ENCODE measurements at places on chromosomes 2 and 18. TPM values are rescaled to one million over a fixed set of nuclear protein-coding genes. Genes with fewer than 3 reads are reported as not detected.
A peak's percentile ranks its signal among the peaks of the same experiment; 100 is the strongest.

- no peak overlapping the region for H3K27ac ChIP-seq
- H3K27me3 ChIP-seq, result no peaks in the 10 kb centered on the region
- DNase-seq, result no peak
Observed at GRCh38 chr2:9445089-9445488, 21.6 kb downstream of the CPSF3 start.

DNA sequence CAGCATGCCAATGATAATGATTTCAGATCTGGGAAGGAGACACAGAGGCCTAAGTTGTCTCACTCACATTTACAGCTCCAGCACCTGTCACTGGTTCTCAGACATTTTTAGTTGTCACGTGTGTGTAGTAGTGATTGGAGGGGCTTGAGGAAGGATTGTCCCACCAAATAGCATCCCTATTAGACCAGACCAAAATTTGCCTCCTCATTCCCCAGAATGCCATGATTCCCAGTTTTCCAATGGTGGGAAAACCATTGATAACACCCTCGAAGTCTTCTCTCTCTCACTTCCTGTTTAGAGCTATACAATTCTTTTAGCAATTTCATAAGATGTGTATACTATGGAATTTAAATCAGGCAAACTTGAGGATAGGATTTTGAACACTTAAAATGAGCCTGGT lies 52.5 kb downstream of the CCDC141 start:
- peaks cover 11% of the 10 kb centered on the region for H3K36me3 ChIP-seq
- H3K4me3 ChIP-seq, result no peak overlapping the region
- peaks cover 12% of the 10 kb centered on the region for H3K4me1 ChIP-seq
- no peaks in the 10 kb centered on the region for H3K27me3 ChIP-seq

- H3K36me3 ChIP-seq, result no peaks in the 10 kb centered on the region
- H3K4me1 ChIP-seq, result no peaks in the 10 kb centered on the region
- DNase-seq, result no peak
- H3K27ac ChIP-seq, result no peak overlapping the region
Observed at GRCh38 chr2:139872503-139872902, 1092.3 kb upstream of the NXPH2 start.

GRCh38 chr2:9975328-9975727 lies 23.8 kb downstream of the GRHL1 start:
- peaks cover 2% of the 10 kb centered on the region for H3K36me3 ChIP-seq
- H3K27me3 ChIP-seq, result peaks cover 4% of the 10 kb centered on the region
- no peak overlapping the region for H3K4me3 ChIP-seq
- peaks cover 34% of the 10 kb centered on the region for H3K4me1 ChIP-seq
- no peak overlapping the region for H3K27ac ChIP-seq
- DNase-seq, result no peak

- H3K27me3 ChIP-seq, result no peaks in the 10 kb centered on the region
- H3K4me3 ChIP-seq, result no peak overlapping the region
- H3K4me1 ChIP-seq, result peaks cover 31% of the 10 kb centered on the region
- peaks cover 38% of the 10 kb centered on the region for H3K36me3 ChIP-seq
Observed at GRCh38 chr2:74864728-74865722, 31.1 kb downstream of the HK2 start.

BOLL gene
- not detected for total RNA-seq

GRCh38 chr2:59025157-59025757 lies 784.1 kb upstream of the FANCL start:
- no peaks in the 10 kb centered on the region for H3K36me3 ChIP-seq
- peaks cover 2% of the 10 kb centered on the region for H3K27me3 ChIP-seq
- H3K4me3 ChIP-seq, result no peak overlapping the region
- DNase-seq, result peak; percentile 27
- H3K4me1 ChIP-seq, result no peaks in the 10 kb centered on the region

DNA sequence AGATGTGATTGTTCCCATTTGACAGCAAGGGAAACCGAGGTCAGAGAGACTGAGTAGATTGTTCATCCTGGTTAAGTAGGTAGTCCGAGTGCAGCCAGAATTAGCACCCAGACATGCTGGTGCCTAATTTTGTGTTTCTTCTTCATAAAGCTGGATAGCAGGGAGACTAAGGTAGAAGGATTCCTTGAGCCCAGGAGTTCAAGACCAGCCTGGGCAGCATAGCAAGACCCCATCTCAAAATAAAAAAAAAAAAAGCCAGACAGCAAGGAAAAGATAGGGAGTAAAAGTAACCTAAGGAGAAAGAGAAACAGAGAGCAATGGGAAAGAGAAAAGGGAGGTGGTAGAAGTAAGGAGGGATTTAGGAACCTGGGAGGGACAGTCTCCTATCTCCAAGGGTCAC lies 120.6 kb downstream of the PRKCE start:
- H3K27me3 ChIP-seq, result no peaks in the 10 kb centered on the region
- no peak overlapping the region for H3K27ac ChIP-seq
- no peak for DNase-seq
- no peaks in the 10 kb centered on the region for H3K36me3 ChIP-seq

DNA sequence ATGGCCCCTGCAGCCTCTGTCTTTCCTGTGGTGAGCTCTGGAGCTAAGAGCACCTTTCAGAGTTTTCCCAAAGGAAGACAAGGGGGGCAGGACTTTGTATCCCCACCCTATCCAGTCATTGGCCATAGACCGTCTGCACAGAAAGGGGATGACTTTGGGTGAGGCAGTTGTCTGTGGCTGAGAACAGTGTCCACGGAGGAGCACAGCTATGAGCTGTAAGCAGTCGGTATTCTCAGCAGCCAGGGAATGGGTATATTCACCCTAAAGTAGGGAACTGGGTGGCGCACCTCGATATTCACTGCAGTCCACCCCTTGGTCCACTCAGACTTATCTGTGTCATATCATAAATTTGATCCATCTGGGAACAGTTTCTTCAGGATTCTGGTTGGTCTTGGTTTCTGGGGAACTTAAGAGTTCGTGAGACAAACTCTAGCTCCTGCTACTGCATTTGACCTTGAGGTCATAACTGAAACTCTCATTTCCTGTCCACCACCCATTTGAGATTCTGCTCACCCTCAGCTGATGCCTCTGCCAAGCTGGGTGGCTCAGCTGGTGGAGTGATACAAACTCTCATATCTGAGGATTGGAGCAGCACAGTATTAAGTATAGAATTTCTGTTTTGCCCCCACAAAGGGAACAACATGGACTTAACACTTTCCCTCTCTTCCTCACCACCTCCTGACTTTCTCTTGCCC lies 45.2 kb upstream of the SCG2 start:
- H3K4me1 ChIP-seq, result no peaks in the 10 kb centered on the region
- DNase-seq, result no peak
- no peak overlapping the region for H3K4me3 ChIP-seq
- no peaks in the 10 kb centered on the region for H3K36me3 ChIP-seq
- H3K27ac ChIP-seq, result no peak overlapping the region

DNA sequence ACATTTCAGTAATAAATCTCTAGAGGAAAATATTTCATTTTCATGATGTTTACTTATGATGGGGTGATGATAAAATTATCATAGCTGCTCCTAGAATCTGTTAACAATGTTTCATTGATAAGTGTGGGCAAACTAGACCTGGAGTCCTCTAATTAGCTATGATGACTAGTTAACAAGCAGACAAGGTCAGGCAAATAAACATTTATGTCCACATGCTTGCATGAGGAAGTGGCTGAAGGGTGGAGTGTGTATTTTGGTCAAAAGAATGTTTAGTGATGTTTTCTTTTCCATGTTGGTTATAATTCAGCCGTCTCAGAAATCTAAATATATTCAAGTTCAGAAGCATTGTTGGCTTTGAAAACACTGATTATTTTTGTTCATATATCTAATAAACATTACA lies 99.9 kb upstream of the FN1 start:
- no peak overlapping the region for H3K4me3 ChIP-seq
- H3K27ac ChIP-seq, result no peak overlapping the region
- DNase-seq, result no peak

DNA sequence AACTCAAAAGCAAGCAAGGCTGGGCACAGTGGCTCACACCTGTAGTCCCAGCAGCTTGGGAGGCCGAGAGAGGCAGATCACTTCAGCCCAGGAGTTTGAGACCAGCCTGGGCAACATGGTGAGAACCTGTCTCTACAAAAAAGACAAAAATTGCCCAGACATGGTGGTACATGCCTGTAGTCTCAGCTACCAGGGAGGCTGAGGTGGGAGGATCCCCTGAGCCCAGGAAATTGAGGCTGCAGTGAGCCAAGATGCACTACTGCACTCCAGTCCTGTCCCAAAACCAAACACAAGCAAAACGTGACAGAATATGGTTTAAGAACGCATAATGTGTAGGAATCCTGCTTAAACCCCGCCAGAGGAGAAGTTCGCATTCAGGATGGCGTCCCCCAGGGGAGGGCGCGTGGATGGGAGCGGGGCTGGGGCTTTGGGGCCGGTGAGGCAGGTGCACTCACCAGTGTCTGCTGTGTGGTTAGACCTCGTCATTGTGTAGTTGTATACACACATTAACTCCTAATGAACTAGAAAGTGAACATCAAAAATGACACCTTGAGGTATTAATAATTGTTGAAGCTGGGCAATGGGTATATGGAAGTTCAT lies 5.4 kb downstream of the COLEC11 start:
- no peaks in the 10 kb centered on the region for H3K36me3 ChIP-seq
- DNase-seq, result no peak
- H3K4me1 ChIP-seq, result peaks cover 29% of the 10 kb centered on the region
- peaks cover 1% of the 10 kb centered on the region for H3K27me3 ChIP-seq
- no peak overlapping the region for H3K27ac ChIP-seq
- no peak overlapping the region for H3K4me3 ChIP-seq

DNA sequence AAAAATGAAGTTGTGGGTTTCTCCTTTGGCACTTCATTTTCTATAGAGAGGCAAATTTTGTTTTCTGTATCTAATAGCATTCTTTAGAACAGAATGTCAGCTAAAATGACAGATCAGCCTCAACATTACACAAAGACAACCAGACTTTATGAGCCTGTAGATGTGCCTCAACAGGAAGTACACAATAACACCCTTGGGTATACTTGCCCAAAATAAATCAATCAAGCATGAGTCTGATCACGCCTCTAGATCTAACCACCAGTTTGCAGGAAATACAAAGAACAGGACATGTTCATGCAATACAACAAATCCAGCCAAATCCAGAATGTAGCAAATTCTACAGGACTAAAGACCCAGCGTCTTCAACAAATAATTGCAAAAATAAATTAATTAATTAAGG lies 11.2 kb upstream of the DAPL1 start:
- DNase-seq, result no peak
- H3K36me3 ChIP-seq, result no peaks in the 10 kb centered on the region
- H3K4me1 ChIP-seq, result no peaks in the 10 kb centered on the region
- no peak overlapping the region for H3K4me3 ChIP-seq
- H3K27me3 ChIP-seq, result peaks cover 11% of the 10 kb centered on the region

REG3A gene
- total RNA-seq, result not detected

NAT8 gene
- not detected for total RNA-seq

GRCh38 chr2:126880324-126880723 lies 18.4 kb upstream of the TEX51 start:
- no peaks in the 10 kb centered on the region for H3K27me3 ChIP-seq
- H3K27ac ChIP-seq, result no peak overlapping the region
- H3K36me3 ChIP-seq, result no peaks in the 10 kb centered on the region
- no peak for DNase-seq

DNA sequence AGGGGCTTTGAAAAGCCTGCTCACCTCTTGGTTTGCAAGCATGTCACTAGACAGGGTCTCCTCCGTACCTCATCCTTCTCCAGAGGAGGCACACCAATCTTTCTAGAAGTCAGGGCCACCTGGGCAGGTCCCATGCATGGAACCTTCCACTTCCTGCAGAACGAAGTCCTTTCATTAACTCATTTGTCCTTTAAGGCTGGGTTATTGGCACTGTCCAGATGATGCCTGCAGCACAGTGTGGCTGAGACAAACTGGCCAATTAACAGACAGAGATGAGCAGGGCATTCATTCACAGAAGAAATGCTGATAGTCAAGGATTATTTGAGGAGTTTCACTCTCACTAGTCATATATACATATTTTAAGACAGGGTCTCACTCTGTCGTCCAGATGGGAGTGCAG lies 245.3 kb downstream of the TFCP2L1 start:
- H3K36me3 ChIP-seq, result no peaks in the 10 kb centered on the region
- H3K4me3 ChIP-seq, result no peak overlapping the region
- no peak overlapping the region for H3K27ac ChIP-seq
- no peaks in the 10 kb centered on the region for H3K4me1 ChIP-seq
- no peak for DNase-seq

TUBB8B gene
- not detected for total RNA-seq

KLHL41 gene
- total RNA-seq, result not detected

GRCh38 chr2:3112131-3112530 lies 265.5 kb downstream of the EIPR1 start:
- no peaks in the 10 kb centered on the region for H3K4me1 ChIP-seq
- no peaks in the 10 kb centered on the region for H3K36me3 ChIP-seq
- H3K27me3 ChIP-seq, result no peaks in the 10 kb centered on the region
- H3K27ac ChIP-seq, result no peak overlapping the region

ASXL3 gene
- not detected for total RNA-seq

- no peaks in the 10 kb centered on the region for H3K36me3 ChIP-seq
- H3K4me1 ChIP-seq, result no peaks in the 10 kb centered on the region
- no peak for DNase-seq
- H3K4me3 ChIP-seq, result no peak overlapping the region
Observed at GRCh38 chr18:75612456-75612855, 185.0 kb upstream of the SMIM21 start.

FMNL2 gene
- total RNA-seq, result 2.5 TPM

DNA sequence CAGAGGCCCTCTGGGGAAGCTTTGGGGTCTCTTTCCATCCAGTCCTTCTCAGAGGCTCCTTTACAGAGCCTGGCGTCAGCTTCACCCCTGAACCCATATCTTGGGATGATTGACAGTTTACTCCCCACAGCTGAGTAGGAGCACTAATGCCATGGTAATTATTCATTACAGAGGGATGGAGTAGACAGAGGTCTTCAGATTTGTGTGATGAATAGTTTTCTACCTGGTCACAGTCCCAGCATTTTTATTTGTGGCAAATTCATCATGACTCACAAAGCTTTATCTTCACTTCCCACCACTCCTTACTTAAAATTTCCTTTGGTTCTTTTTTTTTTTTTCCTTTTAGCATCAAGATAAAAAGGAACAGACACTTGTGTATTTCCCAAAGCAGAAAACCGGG lies 104.2 kb downstream of the CCDC85A start:
- H3K4me3 ChIP-seq, result no peak overlapping the region
- no peaks in the 10 kb centered on the region for H3K4me1 ChIP-seq
- H3K27ac ChIP-seq, result no peak overlapping the region
- H3K36me3 ChIP-seq, result no peaks in the 10 kb centered on the region
- DNase-seq, result no peak

GRCh38 chr2:175362331-175362730 lies 180.8 kb upstream of the ATP5MC3 start:
- peaks cover 19% of the 10 kb centered on the region for H3K27me3 ChIP-seq
- H3K4me3 ChIP-seq, result no peak overlapping the region
- H3K4me1 ChIP-seq, result no peaks in the 10 kb centered on the region
- H3K27ac ChIP-seq, result no peak overlapping the region
- DNase-seq, result no peak

MGAT4A gene
- 87.5 TPM for total RNA-seq

GRCh38 chr2:240928476-240929363 lies 22.6 kb downstream of the CROCC2 start:
- DNase-seq, result no peak
- H3K27ac ChIP-seq, result no peak overlapping the region
- H3K27me3 ChIP-seq, result peaks cover 3% of the 10 kb centered on the region
- H3K4me3 ChIP-seq, result no peak overlapping the region
- no peaks in the 10 kb centered on the region for H3K4me1 ChIP-seq

All from activated naive CD4-positive, alpha-beta T cell treated with anti-CD3 and anti-CD28 coated beads for 36 hours (primary cell).